ENCODE measurements at places on chromosomes 12 and 14.

DNA sequence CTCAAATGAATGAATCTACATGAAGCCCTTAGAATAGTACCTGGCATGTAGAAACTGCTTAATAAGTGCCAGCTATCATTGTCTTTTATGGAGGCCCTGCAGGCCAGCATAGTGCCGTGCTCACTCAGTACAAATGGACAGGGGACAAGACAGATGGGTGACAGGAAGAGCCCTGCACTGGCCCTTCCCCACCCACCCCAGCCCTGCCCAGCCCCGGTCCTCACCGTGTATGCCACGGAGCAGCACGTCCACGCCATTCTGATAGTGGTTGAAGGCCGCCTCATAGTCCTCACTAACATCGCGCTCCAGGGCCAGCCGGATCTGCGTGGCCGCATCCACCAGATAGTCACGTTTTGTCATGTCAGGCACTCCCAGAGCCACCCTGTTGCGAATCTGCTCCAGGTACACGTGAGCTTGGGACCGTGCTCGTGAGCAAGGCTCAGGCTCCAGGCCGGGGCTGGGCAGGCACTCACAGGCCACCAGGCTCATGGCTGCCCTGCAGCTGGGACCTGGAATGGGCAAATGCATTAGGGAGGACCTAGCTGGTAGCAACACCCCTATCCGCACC is 1.9 kb downstream of the RPS6KL1 start:
- DNase-seq, result no peak

- DNase-seq, result no peak
Observed at GRCh38 chr12:132065609-132066344, 78.3 kb downstream of the DDX51 start.

- no peak for DNase-seq
Observed at GRCh38 chr12:94327809-94328208, 131.9 kb downstream of the CEP83 start.

GRCh38 chr12:92943482-92944250 is 14.6 kb upstream of the EEA1 start:
- no peak for DNase-seq

GRCh38 chr14:52068615-52069306 is at the start of gene NID2:
NID2 (minus strand) TSS chr14:52069059; CDS start chr14:52068994, 65 bp downstream.
- no peak for DNase-seq

GRCh38 chr14:98578204-98578603 is 693.8 kb downstream of the BCL11B start:
- no peak for DNase-seq

GRCh38 chr14:39499514-39499913 is 67.3 kb upstream of the FBXO33 start:
- no peak for DNase-seq

DNA sequence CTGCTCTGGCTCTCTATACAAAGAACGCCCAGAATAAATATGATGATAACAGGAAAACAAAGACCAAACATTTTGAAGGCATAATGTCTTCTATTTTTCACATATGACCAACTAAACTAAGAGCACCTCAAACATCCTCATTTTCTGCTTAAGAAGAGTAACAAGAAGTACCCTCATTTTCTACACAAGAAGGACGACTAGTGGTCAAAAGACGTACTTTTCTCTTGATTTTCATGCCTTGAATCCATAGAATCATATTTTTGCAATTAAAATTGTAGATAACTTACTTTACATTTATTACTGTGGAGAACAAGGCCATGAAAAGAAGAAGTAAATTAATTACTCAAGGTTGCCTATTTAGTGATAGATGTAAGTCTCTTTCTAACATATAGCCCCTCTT is 358.6 kb downstream of the DUSP6 start:
- peak; percentile 24 for DNase-seq

- DNase-seq, result no peak
Observed at GRCh38 chr12:67449591-67450052, 180.5 kb downstream of the CAND1 start.

DNA sequence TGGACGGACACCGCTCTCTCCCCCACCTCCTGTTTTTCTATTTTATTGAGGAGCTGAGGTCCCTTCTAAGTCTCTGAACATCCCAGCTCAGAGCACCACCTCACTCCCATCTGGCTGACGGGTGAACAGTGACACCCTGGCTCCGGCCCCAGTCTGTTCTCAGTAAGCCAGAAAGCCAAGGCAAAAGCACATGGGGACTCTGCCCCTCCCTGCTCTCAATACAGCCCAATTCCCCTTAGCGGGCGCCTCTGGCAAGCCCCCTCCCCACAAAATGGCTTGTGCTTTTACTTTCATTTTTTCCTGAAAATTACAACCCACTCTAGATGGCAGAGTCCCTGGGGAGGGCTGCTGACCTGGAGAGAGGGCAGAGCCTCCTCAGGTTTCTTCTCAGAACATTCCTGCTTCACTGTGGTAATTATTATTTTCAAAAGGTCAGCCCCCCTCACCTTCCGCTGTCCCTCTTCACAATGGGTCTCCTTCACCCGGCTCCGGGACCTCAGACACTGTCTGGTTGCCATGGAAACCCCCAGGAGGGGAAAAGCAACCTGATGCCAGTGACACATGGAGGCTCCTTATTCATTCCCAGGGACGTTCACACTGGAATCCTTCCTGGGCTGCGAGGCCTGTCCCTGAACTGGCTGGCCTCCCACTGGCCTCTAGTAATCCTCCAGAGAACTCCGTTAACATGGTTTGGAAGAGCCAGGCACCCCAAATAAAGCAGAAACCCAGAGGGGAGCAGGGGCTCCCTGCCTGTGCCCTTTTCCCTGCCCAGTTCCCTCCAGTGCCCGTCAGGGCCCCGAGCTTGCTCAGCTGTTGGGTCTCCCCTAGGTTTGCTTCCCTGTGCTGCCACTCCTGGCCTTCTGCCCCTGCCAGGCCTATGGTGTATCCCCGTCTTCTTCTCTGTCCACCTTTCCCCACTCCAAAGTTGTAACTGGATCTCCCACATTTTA is 15.9 kb downstream of the COL2A1 start:
- no peak for DNase-seq

- DNase-seq, result no peak
Observed at GRCh38 chr12:64407342-64408223, 3.4 kb downstream of the XPOT start.

DNA sequence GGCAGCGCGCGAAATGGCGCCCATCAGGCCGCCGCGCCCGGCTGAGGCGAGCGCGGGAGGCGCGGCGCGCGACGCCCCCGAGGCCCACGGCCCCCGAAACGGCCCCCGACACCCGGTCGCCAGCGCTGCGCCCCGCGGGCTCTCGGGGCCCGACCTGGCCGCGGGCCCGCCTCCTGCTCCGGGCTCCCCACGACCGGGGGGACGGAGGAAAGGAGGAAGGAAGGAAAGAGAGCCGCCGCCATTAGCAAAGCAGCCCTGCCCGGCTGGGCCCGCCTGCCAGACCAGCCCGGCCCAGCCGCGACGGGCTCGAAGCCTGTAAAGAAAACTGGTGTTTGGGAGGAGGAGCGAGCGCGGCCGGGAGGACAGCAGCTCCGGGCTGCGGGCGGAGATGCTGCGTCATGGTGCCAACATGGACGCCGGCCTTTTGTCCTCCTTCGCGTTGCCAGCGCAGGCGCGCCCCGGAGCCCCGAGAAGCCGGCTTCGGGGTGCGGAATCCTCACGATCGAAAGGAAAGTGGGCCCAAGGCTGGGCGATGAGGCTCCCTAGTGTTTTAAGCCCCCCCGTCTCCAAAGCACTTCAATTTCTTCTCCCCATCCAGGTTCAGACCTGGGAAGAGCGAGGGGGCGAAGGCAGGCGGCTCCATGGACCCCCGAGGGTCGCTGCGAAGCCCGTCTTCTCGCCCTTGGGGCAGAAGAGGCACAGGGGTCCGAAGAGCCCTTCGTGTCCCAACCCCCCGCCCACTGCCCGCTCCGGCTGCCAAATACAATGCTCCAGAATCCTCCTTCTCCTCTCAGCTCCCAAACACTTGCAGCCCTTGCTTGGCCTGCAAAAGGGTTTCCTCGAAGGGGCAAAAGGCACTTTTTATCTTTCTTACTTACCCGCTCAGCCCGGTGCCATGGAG is 2.9 kb upstream of the SETD1B start:
- DNase-seq, result peak; percentile 46

DNA sequence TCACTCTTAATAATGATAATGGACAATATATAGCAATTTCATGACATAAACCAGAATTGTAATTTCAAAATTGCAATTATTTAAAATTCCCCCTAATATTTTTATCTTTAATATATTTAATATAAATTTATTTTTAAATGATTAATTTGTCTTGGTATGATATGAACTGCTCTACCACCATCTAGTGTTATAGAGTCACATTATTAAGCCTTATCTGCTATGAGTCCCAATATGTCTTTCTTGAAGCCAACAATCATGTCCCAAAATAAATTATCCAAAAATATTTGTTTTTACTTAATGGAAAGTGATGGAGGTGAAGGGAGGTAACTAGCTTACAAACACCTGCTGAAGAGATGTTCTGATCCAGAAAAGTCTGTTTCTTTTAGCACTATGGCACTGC is 151.4 kb downstream of the KCNC2 start:
- no peak for DNase-seq

DNA sequence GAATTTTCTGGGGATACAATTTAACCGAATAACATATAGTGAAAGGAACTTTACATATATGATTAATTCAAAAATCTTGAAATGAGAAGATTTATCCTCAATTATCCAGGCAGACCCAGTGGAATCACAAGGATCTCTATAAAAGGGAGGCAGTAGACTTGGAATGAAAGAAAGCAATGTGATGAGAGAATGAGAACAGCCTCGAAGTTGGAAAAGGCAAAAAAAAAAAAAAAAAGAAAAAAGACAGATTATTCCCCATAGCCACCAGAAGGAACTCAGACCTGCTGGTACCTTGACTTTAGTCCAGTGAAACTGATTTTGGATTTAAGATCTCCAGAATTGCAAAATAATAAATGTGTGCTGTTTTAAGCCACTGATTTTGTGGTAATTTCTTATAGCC is 416.3 kb upstream of the OR4E1 start:
- no peak for DNase-seq

Data from NCI-H446 treated with DMSO at 0.1 percent for 48 hours (cell line).